ENCODE measurements at places on chromosomes 4 and X.
A peak's percentile ranks its signal among the peaks of the same experiment; 100 is the strongest.

DNA sequence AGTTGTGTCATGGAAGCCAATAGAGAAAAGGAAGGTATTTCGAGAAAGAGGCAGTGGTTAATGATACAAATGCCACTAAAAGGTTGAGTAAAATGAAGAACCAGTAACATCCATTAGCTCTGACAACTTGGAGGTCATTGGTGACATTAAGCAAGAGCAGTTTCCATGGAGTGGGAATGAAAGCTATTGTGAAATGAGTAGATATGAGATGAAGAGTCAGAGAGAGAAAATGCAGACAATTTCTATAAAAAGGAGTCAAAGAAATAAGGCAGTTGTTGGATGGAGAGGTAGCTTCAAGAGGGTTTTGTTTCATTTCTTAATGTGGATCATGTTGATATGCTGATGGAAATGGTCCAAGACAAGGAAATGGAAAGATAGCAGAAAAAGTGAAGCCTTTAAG, 9.6 kb upstream of the AMTN start:
- DNase-seq, result no peak

DNA sequence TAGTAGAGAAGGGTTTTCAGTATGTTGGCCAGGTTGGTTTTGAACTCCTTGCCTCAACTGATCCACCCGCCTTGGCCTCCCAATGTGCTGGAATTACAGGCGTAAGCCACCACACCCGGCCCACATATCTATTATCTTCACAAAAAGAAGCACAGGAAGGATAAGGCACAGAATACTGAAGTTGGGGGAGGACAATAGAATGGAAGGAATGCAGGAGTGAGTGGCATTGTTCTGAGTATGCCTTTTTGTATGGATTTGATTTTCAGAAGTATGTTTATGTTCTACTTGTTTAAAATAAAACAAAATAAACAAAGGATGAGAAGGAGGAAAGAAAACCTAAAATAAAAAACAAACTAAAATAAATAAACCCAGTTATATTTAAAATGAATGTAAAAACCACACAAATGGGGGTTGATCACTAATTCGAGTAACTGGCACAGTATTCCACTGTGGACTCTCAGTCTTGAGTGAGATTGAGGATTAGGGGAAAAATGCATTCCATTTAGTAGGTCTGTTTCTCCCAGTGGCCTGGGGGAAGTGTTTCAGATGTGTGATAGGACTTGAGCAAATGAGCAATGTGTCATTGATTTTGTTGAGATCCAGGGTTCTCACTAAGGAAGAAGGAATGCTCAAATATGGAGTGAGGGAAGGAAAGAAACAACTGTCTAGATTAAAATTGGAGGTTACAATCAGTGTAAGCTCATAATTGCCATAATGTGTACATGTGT, 109.0 kb upstream of the C1QTNF7 start:
- no peak for DNase-seq

- DNase-seq, result no peak
Measured at GRCh38 chr4:86660401-86660800, 66.3 kb downstream of the PTPN13 start.

DNA sequence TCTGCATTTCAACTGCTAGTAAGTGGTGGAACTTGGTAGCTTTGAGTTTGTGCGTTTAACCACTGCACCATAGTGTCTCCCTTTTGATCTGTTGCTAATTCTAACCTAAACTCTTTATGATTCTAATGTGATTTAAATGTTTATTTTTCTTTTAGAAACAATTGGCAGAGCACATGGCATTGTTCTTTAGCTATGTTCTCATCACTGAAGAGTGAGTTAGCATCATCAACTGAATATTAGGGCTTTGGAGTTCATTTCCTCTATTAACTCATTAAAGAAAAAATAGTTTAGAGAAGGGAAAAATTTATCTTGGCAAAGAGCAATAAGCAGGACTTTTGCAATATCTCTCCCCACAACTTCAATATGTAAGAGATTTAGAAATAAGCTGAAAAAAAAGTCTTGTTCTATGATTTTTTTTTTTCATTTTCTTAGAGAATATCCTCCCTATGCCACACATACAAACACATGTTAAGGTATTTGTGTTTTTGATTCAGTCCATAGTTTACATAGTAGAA, 25.7 kb downstream of the CPEB2 start:
- no peak for DNase-seq

- no peak for DNase-seq
Measured at GRCh38 chr4:127641524-127641923, 8.8 kb downstream of the INTU start.

DNA sequence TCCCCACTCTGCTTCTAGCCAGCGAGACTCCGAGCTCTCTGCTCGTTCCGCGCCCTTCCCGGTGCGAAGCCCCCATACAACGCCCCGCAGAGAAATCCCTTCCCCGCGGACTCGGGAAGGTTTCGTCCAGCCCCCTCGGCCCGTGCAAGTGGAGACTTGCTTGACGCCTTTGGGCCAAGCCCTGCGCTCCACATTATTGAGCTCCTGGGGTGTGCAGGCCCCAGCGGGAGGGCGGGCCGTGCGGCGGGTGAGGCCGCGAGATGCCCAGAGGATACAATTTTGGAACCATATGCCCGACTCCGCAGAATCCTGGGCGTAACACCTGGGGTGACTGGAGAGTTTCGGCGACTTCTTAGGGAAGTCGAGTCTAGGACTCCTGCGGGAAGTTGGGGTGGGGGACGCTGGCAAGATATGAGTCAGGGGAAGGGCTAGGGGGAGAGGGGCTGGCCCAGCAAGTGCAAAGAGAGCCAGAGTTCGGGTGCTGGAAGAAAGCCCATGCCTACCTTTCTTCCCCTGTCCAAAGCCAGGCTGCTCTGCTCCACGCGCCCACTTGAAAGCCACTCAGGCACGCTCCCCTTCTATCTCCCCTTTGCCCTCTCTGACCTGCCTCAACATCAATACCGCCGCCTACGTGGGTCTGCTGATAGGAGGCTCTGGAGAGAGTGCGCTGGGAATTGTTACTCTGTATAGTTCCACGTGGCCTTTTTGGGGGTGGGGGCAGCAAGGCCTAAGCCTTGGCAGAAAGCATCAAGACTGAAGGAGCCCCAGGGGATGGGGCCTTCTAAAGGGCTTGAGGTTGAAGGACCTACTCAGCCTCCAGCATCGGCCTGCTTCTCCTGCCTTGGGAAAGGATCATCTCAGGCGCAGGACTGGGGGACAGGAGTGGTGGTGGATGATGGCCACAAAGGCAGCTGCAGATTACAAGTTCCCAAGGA, 1.2 kb upstream of the ELF4 start:
- DNase-seq, result no peak

GRCh38 chr4:120293341-120293740, 226.7 kb upstream of the MAD2L1 start:
- DNase-seq, result no peak

- DNase-seq, result no peak
Measured at GRCh38 chr4:92099861-92100260, 203.9 kb upstream of the GRID2 start.

GRCh38 chrX:107686026-107686425, 57.7 kb downstream of the PRPS1 start:
- DNase-seq, result no peak

DNA sequence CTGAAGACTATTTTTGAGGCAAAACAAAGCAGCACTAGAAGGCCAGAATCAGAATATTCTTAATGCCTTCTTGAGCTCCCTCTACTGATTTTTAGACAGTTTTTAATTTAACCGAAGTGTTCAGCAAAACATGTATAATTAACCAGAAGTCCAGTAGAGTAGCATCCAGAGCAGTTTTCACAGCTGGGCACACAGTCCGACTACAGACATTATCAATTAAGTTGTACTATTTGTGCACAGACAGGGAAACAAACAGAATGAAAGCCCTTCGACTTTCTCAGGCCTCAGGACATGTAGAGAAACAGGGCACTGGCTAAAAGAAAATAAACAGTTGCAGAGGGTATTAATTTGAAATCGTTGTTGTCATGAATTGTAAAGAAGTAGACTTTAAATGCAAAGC, 11.9 kb downstream of the FSTL5 start:
- no peak for DNase-seq

DNA sequence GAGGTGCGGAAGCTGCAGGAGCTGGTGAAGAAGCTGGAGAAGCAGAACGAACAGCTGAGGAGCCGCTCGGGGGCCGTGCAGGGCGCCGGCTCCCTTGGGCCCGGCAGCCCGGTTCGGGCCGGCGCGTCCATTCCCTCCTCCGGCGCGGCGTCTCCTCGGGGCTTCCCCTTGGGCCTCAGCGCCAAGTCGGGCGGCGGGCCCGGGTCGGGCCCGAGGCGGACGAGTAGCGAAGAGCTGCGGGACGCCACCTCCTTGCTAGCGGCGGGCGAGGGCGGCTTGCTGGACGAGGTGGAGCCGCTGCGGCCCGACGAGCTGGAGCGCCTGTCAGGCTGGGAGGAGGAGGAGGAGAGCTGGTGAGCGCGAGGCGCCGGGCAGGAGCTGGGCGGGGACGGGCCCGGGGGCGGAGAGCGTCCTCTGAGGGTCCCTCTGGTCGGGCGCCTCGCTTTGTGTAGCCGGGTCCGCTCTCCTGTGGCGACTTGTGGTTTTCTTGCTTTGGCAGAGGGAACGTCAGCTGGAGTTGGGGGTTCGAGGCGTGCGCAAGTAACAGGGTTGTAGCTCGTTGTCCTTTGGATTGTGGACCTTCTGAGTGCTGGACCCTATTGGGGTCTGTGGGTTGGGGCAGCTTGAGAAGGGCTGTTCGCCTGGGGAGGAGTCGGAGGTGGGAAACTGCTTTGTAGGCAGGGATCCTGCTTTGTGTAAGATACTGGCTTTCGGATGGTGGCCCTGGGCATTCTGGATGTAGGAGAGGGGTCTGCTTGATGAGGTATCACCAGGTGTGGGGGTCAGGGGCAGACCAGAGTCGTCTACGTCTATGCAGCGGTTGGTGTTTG, 662 bp downstream of the SLAIN2 start:
- peak; percentile 42 for DNase-seq

- DNase-seq, result no peak
Measured at GRCh38 chr4:153471698-153472093, 5.5 kb downstream of the TMEM131L start.

DNA sequence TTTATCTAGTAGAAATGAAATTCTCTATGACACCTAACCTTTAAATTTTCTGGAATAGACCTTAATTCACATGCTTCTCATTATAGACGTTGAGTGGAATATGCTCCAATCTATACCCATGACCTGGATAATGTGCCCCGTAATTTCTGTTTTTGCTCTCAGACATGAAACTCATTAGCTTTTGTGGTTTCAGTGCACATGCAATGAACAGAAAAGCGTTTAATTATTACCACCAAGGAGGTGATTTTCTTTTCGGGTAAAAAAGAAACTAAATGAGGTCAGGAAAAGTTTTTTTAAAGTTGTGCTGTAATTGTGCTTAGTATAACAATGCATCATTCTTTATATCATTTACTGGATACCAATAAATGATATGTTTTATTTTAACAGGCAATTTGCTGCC, 1703.9 kb upstream of the TENM3 start:
- no peak for DNase-seq

GRCh38 chr4:41346306-41347061, 89.8 kb downstream of the UCHL1 start:
- DNase-seq, result no peak

GRCh38 chr4:138898282-138898681, 117.3 kb upstream of the NOCT start:
- DNase-seq, result no peak

DNA sequence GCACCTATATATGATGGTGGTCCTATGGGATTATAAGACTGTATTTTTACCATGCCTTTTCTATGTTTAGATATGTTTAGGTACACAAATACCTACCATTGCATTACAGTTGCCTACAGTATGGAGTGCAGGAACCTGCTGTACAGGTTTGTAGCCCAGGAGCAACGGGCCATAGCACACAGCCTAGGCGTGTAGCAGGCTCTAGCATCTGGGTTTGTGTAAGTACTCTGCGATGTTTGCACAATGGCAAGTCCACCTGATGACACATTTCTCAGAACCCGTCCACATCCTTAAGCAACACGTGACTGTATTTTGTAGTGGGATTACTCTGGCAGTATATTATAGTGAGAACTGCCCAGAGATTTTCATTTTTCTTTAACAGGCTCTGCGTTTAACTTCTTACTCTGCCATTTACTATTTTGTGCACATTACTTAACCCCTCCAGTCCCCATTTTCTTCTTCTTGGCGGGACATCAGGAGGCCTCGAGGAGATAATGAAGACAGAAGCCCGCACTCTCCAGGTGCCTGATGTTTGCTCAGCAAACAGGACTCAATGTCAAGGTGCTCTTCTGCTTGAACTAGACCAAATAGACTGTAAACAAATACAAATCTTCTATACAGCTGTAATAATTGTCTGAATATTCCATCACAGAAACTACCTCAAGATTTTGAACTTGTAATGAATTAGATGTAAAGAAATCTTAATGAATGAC, 102.0 kb upstream of the PDLIM3 start:
- no peak for DNase-seq

GRCh38 chr4:8840006-8840793, 31.4 kb downstream of the HMX1 start:
- no peak for DNase-seq

DNA sequence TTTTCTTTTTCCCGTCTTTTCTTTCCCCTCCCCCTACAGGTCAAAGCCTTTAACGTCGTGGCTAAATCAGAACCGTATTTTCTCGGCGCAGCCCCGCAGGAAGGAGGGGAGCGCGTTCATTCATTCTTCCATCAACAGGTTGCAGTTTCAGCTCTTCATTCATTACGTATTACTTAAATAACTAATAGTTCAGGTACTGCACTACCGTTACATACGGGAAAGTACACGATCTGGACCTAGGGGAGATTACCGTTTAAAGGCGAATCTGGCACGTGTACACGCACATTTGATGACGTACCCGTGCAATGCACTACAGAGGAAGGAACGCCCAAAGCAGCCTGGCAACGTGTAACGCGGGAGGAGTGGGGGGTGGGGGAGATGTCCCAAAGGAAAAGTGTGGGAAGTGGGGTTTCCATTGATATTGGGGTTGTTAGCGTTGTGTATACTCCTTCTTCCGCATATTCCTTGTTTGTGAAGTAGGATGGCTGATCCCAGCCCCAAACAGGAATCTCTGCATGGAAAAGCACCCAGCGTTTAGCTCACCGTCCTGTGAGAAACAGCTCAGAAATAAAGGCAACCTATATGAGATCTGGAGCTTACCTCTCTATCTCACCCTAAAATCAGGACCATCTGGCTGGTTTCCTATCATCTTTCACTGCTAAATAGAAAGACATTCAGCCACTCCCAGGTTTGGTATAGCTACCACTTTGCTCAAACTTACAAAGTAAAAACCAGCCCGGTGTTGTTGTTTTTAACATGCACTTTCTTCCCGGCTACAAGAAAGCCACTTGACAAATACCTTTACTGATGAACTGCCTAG, 585 bp upstream of the SEC24D start:
- DNase-seq, result no peak

- no peak for DNase-seq
Measured at GRCh38 chrX:22177950-22178515, 94.7 kb upstream of the CBLL2 start.

- no peak for DNase-seq
Measured at GRCh38 chr4:120636120-120636630, 286.4 kb downstream of the PRDM5 start.

DNA sequence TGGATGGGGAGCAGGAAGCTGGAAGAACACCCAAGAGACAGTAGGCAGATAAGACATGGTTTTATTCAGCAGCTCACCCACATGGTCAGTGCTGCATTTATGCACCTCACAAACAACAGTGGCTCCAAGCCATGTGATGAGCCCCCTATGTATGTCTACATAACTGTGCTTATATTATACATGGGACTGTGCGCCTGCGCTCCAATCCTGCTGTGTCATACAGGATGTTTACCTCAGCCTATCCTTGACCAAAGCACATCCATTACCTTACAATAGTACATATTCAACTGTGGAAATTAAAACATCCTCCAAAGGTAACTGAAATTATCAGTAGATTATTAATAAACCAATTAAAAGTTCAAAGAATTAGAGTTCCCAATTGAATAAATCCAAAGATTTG, 44.1 kb upstream of the SGMS2 start:
- no peak for DNase-seq
